ENCODE measurements at places on chromosomes 2 and 18. TPM values are rescaled to one million over a fixed set of nuclear protein-coding genes. Genes with fewer than 3 reads are reported as not detected.
A peak's percentile ranks its signal among the peaks of the same experiment; 100 is the strongest.

GRCh38 chr18:21141668-21142422 lies 30.2 kb upstream of the ROCK1 start:
- no peak for DNase-seq

DNA sequence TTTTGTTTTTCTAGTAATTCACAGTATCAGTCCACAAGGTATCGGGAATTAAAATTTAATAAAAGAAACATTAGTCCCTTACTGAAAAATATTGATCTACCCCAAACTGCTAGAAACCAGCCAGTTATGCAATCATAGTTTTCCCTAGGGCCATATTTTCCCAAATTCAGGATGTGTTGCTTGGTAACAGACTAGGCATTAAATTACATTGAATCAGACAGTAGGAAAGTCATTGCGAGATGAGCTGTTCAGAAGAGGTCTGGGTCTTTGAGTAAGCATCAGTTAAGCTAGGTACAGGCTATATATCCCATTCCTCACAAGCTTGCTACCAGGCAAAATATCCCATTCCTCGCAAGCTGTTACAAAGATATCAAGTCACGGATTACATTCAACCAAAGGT lies 123.0 kb upstream of the CCDC150 start:
- no peak for DNase-seq

DNA sequence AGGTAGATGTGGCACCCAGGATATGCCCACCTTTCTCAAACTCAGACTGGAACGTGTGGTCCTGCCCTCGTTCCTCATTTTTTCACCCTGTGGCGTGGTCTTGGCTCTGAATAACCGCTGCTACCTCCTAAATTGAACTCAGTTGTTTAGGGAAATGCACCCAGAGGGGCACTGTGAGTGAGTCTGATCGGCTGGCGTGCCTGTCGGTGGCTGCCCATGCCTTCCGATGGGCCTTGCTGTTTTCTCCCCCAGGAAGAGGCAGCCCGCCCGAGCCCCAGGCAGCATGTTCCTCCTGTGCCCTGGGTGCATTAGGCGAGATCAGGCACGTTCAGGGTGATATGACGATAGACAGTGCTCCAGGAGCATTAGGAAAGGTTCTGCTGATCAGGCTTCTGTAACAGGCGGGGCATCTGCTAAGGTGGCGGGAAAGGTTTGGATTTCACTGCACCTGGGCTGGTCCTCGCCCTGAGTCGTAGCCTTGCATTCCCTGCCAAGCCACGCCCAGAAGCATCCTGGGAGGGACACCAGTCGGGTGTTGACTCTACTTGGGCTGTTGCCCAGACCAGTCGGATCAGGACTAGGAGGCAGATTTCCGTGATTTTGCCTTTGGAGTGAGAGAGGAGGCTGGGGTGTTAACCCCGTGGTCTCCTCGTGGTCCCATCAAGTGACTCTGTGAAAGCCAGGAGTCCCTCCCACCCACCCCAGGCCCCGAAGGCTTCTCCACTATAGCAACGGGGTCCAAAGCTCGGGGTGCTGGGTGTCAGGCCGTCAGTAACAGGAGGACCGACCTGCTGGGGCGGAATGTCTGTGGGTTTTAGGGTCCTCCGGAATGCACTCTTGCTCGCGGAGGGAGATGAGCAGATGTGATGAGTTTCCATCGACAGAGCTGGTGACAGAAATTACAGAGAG lies 75.1 kb downstream of the SH3BP4 start:
- DNase-seq: no peak

GRCh38 chr2:201116959-201117734 lies 1.2 kb downstream of the CFLAR start:
- DNase-seq: peak; percentile 67

- no peak for DNase-seq
Measured at GRCh38 chr18:34544930-34545329, 165.2 kb upstream of the DTNA start.

The SPC25 gene
- total RNA-seq: 30.3 TPM

DNA sequence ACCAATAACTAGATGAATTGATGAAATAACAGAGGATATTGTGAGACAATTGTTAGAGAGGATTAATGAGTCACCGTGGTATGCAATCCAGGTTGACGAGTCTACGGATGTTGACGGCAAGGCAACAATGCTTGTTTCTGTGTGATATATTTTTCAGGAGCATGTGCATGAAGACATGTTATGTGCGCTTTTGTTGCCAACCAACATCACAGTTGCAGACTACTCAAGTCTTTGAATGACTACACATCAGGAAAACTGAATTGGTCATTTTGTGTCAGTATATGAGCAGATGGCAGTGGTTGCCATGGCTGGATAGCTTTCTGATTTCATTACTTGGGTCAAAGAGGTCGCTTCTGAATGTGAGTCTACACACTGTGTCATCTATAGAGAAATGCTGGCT lies 96.8 kb upstream of the CRACDL start:
- no peak for DNase-seq

DNA sequence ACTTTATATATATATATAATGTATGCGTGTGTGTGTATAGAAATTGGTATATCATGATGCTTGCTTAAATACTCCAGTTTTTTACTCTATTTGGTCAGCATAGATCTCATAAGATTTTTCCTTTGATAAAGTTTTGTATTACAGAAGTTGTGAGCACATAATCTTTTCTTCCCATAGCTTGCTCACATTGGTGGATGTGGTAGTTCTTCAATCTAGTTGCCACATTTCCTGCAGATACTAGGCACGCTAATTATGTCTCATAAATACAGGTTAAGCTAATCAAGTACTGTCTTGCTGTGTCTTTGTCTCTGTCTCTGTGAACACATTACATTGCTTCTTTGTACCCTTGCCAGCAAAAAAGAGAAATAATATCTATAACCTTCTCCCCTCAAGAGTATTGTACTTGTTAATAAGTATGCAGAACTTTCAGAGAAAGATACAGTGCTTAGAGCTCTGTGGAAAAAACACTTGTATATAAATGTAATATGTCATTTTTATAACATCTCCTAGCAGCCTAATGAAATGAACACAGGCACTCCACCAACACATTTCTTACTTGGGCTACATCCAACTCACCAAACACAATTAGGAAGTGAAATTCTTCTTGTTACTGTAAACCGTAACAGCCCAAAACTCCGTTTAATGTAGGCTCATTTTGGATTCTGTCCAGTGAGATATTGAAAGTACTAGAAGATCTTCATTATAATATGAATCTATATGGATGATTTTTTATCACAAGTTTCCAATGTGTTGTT lies 306.7 kb upstream of the SLC8A1 start:
- no peak for DNase-seq

- DNase-seq: no peak
Measured at GRCh38 chr2:229380101-229380625, 109.1 kb upstream of the PID1 start.

The SCYGR6 gene
- total RNA-seq: not detected

GRCh38 chr2:196248467-196249094 lies 77.2 kb upstream of the STK17B start:
- no peak for DNase-seq

Data from natural killer cell treated with Interleukin-12 subunit alpha and Interleukin-12 subunit beta and Interleukin-15 and Interleukin-18, amount 100 ng/mL, for 72 hours (primary cell).